GM12865 (cell line): ENCODE measurements at places on chromosomes 5 and 9.

DNA sequence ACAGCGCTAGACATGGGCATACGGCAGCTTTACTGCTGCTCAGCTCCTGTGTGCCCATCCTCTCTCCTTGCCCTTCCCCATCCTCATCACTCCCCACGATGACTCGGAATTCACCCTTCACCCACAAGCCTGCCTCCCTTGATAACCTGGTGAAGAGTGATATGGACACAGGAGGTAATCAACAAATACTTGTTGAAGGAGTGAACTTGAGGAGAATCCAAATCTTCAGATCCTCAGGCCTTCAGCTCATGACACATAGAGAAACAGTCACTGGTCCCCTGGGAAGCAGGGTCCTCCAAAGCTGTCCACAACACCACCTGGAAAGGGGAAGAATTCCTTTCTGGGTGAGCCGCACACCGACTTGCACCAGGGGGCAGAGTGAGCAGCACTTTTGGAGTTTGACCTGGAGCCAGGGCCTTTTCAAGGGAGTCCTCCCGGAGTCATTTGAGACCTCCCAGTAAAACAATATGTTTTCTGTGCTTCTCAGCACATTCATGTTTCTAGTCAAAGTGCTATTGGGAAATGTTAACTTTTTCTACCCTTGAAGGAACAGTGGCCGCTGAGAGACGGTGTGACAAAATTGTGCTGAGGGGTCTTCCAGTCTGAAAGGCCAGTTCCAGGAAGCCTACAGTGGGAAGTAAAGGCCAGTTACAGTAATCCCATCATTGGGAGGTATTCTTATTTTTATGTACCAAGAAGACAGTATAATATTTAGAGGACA lies 332.3 kb downstream of the CWC27 start:
- DNase-seq = peak; percentile 50

DNA sequence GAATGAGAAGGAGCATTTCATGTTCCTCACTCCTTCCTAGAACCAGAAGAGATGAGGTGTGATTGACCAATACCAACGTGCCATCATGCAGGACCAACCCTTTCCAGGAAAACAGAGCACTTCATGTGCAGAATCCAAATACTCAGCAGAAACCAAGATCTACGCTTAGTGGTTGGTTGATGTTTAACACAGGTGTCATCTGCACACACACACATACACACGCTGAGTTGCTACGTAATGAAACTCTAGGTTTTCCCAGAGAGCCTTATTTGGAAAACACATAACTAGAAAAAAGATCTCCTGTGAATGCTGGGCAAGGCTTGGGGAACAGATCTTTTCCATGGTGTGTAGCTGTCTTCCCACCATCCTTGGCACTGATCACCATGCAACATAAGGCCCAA lies 21.1 kb upstream of the ZNF622 start:
- DNase-seq = no peak

DNA sequence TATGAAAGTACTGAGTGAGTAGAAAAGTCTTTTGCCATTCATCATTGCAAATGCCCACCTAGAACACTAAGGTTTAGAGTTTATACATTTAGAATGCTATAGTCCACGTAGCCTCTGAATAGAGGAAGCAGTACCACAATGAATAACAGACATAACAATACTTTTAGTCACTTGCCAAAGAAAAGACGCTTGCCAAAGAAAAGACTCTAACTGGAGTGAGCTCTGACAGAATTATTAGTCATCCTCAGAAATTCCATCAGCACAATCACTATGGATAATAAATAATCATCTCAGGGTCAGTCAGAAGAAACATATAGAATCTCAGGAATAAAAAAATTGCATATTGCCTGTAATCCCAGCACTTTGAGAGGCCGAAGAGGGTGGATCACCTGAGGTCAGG lies 168.5 kb upstream of the TARS1 start:
- DNase-seq = no peak

DNA sequence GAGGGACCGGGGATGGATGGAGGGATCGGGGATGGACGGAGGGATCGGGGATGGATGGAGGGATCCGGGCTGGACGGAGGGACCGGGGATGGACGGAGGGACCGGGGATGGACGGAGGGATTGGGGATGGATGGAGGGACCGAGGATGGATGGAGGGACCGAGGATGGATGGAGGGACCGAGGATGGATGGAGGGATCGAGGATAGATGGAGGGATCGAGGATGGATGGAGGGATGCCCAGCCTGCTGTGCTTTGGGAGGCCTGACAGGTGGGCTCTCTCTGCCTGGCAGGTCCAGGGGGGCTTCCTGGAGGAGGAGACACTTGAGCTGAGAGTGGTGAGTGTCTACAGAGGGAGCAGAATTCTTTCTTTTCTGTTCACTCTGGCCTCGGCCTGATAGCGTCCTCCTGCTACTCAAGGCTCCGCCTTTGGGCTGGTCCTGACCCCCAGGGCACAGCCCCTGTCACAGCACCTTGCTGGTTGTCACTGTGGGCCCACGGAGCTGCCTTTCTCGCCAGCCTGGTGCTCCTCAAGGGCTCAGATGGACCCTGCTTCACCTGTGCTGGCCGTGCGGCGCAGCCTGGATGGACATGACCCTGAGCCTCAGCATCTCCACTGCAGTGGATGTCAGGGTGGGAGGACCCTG lies 42.2 kb upstream of the RNF130 start:
- DNase-seq = no peak

DNA sequence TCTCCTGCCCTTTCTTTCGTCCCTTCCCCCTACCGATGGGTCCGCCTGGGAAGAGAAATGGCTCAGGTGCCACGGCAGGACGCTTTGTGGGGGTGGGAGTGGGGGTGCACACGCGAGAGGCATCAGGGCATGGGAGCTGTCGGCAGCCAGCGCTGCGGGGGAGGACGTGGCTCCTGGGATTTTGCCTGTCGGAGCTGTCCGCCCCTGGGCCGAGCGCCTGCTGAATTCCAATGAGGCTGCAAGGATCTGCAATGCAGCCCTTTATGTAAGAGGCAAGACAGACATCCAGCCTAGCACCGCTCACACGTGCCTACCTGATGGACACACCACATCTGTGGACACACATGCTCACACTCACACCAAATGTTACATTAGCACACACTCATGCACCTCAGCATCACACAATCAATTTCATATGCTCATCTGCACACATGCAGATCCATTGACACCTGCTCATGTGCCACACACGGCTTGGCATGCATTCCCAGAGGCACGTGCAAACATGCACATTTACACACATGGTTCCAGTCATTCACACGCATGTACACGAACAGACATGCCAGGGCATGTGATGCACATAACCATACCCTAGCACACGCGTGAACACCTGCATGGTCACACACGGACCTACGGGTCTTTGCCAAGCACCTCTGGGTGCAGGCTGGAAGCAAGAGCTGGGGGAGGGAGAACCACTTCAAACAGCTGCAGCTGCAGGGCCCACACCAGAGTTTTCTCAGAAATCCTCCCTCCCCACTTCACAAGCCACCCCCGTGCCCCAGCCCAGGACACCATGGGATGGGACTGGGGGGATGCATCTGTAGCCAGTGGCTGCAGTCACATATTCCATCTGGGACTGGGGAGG lies 1.4 kb downstream of the GRIN1 start:
- DNase-seq = no peak

- no peak for DNase-seq
Observed at GRCh38 chr9:102534031-102534430, 461.1 kb upstream of the CYLC2 start.

- no peak for DNase-seq
Observed at GRCh38 chr5:3987867-3988266, 392.2 kb downstream of the IRX1 start.
